ENCODE measurements at places on chromosomes 5 and 9.

DNA sequence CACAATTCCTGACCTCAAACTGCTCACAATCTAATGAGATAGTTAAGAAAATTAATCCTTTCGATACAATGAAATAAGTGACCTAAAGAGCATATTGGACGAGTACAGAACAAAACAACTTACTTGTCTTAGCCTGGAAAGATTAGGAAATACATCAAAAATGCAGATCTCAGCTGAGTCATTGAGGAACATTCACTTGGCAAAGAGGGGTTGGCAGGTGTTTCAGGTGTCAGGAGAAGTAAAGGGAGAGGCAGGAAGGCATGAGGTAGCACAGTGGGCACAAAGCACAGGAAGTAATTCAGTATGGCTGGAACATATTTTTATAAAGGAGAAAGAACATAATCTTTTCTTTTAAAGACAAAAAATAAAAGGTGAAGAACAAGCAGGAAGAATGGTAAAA, 628.8 kb upstream of the RGMB start:
- no peak for DNase-seq

DNA sequence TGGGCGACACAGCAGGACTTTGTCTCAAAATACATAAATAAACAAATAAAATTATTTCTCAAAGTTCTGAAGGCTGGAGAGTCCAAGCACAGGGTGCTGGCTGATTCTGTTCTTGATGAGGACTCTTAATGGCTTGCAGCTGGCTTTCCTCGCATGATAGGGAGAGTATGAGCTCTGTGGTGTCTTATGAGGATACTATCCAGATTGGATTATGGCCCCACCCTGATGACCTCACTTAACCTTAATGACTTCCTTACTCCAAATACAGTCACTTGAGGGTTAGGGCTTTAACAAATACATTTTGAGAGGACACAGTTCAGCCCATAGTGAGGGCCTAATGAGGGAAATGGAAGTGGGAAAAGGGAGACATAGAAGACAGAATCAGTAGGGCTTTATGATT, 87.7 kb downstream of the FOCAD start:
- DNase-seq: no peak

DNA sequence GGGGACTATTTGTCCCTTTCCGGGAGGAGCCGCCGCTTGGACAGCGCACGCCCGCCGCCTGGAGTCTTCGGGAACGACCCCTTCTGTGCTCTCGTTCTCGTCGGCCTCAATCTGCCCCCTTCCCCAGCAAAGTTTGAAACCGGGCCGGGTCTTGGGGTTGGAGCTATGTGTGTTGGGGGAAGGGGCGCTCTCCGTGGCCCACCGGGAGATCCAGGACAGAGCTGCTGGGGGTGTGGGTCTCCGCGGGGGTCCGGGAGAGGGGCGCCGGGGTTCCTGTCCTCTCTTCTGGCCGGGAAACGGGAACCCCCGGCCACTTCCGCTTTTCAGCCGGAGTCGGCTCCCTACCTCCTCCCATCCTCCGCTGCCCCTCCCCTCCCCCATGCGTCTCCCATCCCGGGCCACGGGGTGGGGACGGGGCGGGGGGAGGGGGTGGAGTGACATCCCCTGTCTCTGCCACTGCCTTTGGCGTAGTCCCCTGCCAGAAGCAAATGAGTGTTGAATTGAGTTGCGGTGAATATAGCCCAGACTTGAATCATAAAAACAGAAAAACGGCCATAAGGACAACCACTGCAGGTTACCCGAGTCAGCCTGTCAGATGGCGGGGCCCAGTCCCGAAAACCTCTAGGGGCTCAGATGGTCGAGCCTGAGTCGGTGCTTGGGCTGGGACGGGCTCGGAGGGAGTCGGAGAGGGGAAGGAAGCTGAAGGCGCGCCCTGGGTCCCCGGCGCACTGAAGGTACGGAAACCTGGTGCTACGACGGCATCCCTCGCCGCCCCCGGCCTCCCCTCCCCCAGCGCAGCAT, 1.1 kb downstream of the CPLX2 start:
- DNase-seq: no peak

DNA sequence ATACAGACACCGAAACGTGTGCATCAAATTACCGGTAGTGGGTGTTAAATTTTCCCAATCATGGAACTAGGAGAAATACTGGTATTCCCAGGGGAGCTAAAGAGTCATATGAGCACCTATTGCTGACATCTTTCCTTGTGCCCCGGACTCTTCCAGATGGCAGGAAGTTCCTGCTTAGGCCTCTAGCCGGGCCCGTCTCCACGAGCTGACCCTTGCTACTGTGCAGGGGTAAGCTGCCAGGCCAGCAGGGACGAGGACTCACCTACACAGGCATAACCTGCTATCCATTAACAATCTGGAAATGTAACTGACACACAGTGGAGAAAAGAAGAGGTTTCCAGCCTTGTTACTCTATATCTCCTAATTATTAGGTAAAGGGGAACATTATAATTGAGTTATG, 16.2 kb upstream of the SSBP2 start:
- no peak for DNase-seq

DNA sequence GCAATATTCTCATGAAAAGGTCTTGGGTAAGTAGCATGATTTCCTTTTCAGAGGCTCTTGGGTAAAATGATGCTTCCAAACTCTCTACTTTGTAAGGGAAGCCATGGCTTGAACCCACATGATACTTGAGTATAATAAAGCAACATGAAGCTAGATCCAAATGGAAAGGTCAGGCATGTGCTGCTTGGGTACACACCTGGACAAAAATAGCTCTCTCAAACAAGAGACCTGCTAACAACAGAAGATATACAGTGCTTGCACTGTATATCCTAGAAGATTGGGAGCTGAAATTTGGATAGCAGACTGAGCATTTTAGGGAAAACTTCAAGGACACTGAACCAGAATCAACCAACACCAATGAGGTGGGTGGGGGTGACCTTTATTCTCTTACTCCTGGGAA, 40.2 kb downstream of the NMUR2 start:
- DNase-seq: no peak

DNA sequence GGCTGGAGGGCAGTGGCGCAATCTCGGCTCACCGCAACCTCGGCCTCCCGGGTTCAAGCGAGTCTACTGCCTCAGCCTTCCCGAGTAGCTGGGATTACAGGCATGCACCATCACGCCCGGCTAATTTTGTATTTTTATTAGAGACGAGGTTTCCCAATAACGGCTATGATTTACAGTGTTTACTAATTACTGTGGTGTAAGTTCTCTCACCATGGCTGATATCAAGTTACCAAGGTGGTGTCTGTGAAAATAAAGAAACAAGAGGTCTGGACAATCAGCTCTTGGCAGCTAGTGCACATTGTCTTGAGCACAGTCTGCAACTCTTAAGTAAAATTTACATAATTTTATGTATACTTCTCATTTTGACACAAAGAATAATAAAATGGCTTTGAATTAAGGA, 385.5 kb upstream of the COX7C start:
- DNase-seq: peak; percentile 9

DNA sequence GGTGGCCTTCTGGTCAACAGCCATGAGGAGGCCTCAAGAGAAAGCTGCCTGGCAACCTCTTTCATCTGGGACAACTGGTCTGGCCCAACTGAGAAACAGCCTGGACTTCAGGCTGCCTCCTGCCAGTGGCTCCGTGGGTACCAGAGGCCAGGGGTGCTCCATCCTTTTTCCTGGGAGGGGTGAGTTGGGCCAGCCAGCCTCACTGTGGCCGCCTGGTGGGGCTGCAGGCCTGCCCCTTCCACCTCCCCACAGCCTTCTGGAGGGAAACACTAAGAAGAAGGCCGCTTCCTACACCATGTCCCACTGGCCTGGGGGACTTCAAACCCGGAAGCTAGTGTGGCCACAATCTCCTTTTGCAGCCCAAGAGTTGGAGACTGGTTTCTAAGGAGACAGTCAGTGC, 13.8 kb upstream of the NKD2 start:
- DNase-seq: no peak

DNA sequence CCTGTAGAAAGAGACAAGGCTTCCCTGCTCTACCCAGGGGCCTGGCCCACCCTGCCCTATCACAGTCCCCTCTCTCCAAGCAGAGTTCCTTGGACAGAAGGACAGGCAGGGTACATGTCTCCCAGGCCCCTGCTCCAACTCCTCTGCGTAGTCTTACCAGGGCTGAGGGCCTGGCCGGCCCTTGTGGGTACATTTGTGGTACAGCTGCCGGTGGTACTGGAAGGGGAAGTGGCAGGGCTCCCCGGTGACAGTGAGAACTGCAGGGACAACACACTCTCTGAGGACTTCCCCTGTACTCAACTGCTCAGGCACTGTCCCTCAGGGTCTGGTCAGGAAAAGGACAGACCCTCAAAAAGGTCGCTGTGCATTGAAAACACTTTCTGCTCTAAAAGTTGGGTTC, 3.6 kb downstream of the F12 start:
- no peak for DNase-seq

GRCh38 chr9:6631207-6631512, 14.4 kb downstream of the GLDC start:
- no peak for DNase-seq

DNA sequence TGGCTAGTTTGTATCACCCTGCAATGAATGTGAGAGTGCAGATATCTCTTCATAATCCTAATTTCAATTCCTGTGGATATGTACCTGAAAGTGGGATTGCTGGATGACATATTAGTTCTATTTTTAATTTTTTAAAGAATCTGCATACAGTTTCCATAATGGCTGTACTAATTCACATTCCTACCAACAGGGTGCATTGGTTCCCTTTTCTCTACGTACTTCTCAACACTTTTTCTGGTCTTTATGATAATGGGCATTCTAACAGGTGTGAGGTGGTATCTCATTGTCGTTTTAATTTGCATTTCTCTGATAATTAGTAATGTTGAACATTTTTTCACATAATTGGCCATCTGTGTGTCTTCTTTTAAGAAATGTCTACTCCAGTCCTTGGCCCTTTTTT, 927.5 kb downstream of the DTWD2 start:
- DNase-seq: no peak

- no peak for DNase-seq
Observed at GRCh38 chr5:147162740-147163139, 72.1 kb upstream of the STK32A start.

All from NCI-H1105 (cell line).